ENCODE measurements at places on chromosomes 2 and 18. TPM values are rescaled to one million over a fixed set of nuclear protein-coding genes. Genes with fewer than 3 reads are reported as not detected.

The IMPA2 gene
- total RNA-seq, result 63.1 TPM

The IRS1 gene
- 13.8 TPM for total RNA-seq

The CYP1B1 gene
- total RNA-seq, result 8.5 TPM

The EPB41L3 gene
- total RNA-seq, result 0.44 TPM

The ZAP70 gene
- not detected for total RNA-seq

The POLR1A gene
- 24.2 TPM for total RNA-seq

The SLC20A1 gene
- total RNA-seq, result 128 TPM

The PIEZO2 gene
- 0.64 TPM for total RNA-seq

The PSMA8 gene
- total RNA-seq, result not detected

The CRYGD gene
- total RNA-seq, result not detected

The RNF103 gene
- 42.5 TPM for total RNA-seq

The GAL3ST2 gene
- total RNA-seq, result 0.36 TPM

Measured in A549 treated with RU486 at 1 μM for 4 hours (cell line).